ENCODE measurements at places on chromosomes 16 and 17. TPM values are rescaled to one million over a fixed set of nuclear protein-coding genes. Genes with fewer than 3 reads are reported as not detected.

DNA sequence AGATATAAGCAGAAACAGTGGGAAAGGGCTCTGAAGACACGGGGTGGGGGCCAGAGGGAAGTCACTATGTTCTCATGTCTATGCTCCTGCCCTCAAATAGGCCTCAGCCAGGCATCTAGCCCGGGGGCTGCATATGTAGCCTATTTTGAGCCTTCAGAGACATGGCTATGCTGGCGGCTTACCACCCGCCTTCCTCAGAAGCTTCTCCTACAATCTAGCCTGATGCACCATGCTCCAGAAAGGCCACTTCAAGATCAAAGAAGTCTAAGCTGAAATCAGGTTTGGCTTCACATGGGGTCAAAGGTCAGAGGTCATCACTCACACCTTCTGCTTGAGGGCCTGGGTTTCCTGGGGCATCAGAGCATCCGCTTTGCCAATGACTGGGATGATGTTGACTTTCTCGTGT is 1.6 kb downstream of the SEPTIN1 start:
- no peak for DNase-seq

DNA sequence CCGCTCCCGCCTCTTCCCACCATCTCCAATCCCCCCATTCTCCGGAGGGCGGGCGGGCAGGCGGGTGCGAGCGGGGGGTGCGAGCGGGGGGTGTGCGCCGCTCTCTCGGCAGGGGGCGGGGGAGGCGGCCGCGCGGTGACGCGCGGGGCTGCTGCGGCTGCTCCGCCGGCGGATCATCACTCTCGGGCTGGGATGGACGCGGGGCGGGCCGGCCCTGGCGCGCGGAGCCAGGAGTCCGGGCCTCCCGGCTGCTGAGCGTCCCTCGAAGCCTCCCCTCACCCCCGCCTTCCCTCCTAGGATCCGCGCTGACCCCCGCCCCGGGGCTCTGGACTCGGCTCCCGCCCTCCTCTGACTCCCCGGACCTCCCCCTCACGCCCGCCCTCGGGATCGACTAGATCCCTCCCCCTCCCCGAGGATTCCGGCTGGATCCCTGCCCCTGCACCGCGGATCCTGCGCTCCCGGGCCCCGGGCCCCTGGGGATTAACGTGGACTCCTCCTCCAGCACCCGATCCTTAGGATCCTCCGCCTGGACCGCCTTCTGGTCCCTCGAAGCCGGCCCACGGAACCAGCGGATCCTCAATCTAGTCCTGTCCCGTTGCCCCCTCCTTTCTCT is 946 bp upstream of the TMEM256 start:
- DNase-seq = peak; percentile 35

DNA sequence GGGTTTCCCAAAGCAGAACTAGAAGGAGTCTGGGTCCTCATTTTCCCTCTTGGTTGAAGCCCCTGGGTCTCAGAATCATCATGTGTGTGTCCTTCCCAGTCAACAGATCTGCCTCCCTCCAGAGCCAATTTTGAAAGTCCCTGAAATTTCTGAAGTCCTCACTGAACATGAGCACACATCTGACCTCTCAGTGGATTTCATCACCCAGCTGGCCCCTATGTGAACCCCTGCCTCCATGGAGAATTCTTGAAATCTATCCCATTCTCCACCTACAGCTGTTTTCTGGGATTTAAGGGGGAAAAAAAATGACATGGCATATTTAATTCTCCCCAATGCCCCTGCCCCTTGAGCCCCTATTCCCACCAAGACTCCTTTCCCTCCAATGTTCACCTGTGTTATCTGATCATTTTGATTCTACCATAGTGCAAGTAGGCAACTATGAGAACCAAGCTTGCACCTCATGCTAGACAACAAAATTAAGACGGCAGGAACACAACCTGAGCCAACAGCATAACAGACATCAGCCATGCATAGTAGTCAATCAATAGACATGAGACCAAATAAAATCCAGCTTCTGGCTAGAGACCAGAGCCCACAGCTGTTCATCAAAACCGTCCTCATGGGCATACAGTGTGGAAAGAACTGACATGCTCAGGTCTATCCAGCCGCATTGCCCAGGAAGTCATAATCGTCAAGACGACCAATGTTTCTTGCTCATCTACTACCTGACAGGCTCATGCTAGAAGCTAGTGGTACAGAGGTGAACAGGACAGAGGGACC is 14.9 kb downstream of the SOX9 start:
- no peak for DNase-seq

GRCh38 chr17:10349403-10349802 is 23.4 kb downstream of the MYH13 start:
- no peak for DNase-seq

The HLF gene
- total RNA-seq = 53.1 TPM

The GAS2L2 gene
- not detected for total RNA-seq

- DNase-seq = no peak
Observed at GRCh38 chr16:82657239-82657638, 30.5 kb downstream of the CDH13 start.

The CYB5B gene
- total RNA-seq = 61.5 TPM

The TIMP2 gene
- 133 TPM for total RNA-seq

DNA sequence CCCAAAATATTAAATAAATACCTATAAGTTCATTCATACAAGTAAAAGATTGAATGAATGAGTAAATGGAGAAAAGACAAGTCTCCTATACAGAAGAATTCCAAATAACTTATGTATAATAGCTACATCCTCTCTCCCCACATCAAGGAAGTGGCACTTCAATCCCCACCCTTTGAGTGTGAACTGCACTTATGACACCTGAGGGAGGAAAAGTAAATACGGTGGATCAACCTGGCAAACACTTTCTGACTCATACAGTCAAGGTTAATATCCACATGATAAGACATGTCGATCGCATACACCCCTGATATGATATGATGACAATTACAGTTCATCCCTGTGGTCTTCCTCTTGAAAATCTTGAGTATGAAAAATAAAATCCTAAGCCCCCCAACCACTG is 18.0 kb downstream of the SLFN12L start:
- no peak for DNase-seq

DNA sequence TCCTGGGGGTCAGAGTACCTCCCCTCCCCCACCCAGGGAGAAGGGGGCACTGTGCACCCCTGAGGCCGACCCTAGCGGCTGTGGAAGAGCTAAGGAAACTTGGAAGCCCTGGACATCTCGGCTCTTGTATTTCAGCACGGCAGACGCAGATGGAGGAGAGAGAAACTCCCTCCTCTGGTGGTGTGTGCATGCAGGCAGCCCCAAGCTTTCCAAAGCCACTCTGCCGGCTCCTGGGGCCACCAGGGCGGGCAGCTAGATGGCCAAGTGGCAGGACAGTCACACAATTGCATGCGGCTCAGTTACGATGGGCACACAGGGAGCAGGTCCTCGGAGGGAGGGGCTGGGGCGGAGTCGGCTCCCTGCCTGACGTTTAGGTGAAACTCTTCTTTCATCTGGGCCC is 195.5 kb downstream of the RBFOX3 start:
- no peak for DNase-seq

The KANSL1 gene
- total RNA-seq = 116 TPM

The C16orf54 gene
- 0.40 TPM for total RNA-seq

The SOX15 gene
- not detected for total RNA-seq

The TVP23A gene
- total RNA-seq = 0.45 TPM

DNA sequence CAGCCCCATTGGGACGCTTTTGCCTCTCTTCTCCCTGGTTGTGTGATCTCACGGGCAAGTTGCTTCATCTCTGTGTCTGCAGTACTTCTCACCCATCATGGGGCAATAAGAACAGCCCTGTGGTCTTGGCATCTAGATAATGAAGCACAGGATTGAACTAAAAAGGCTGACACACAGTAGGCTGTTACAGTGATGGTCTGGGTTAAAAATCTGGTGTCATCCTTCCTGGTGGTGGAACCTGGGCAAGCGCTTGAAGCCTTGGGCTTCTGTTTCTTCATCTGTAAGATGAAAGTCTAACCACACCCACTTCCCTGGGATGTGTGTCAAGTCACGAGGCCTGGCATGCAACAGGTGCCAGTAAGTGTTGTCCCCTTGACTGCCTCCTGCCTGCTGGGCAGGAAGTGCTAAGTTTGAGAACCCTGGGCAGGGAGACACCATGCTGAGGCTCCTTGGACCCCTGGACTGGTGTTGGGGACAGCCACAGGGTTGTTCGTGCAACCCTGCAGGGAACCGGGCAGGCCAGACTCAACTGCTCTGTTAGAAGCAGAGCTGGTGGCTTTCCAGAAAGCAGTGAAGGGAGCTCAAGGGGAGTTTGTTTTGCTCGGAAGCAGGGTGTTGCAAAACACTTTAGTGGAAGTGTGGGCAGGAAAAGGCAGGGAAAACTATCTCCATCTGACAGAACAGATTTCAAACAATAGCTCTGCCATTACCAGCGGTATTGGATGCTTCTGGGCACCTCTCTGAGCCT is 5.9 kb upstream of the MAP2K3 start:
- peak; percentile 77 for DNase-seq

The SPEM2 gene
- total RNA-seq = not detected

DNA sequence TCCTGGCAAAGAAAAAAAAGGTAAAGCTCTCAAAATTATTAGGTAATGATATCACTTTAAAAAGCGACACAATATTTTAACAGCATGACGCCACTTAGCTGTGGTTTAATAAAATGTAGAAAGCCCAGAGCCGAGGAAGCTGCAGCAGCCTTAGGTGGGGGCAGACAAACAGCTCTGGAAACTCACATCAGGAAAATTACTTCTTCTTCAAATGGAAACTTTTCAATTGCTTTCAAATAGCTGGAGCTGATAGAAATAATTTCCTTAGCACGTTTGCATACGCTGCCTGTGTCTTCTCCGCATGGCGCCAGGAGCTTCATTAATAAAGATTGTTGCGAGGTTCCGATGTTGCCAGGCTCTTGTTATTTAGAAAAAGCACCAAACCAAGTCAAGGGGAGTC is 835.3 kb upstream of the EEF2KMT start:
- DNase-seq = no peak

DNA sequence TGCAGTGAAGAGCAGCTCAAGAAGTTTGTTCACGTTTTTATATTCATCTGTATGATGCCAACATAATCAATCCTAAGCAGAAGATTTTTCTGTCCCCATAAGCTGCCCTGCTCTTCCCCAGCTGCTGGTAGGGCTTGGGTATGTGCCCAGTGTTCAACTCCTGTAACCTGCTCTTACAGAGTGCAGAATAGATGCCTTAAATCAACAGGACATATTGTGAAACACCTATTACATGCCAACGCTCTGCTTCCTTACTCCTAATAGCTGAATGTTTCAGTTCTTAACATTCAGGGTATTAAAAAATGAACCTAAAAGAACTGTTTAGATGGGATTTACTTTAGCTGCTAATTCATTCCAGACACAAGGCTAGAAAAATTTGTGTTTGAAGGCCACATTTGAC is 190.9 kb downstream of the HS3ST3A1 start:
- DNase-seq = peak; percentile 79

- no peak for DNase-seq
Observed at GRCh38 chr17:66398617-66399016, 96.2 kb downstream of the PRKCA start.

The TPSG1 gene
- total RNA-seq = not detected

DNA sequence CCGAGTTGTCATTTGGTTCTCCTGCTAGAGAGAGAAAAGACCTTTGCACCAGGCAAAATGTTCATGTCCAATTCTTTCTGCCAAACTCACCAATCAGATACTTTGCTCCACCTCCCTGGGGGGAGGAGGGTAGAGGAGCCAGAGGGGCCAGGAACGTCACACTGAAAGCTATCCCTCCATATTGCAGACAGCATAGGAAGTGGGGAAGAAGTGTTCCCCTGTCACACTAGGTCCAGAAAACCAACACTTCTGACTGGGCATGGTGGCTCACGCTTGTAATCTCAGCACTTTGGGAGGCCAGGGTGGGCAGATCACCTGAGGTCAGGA is 9.5 kb downstream of the HSD17B2 start:
- no peak for DNase-seq

The HES7 gene
- not detected for total RNA-seq

The CSH1 gene
- not detected for total RNA-seq

- no peak for DNase-seq
Observed at GRCh38 chr17:9865586-9865985, 39.5 kb downstream of the RCVRN start.

The PGAP3 gene
- total RNA-seq = 62.6 TPM

DNA sequence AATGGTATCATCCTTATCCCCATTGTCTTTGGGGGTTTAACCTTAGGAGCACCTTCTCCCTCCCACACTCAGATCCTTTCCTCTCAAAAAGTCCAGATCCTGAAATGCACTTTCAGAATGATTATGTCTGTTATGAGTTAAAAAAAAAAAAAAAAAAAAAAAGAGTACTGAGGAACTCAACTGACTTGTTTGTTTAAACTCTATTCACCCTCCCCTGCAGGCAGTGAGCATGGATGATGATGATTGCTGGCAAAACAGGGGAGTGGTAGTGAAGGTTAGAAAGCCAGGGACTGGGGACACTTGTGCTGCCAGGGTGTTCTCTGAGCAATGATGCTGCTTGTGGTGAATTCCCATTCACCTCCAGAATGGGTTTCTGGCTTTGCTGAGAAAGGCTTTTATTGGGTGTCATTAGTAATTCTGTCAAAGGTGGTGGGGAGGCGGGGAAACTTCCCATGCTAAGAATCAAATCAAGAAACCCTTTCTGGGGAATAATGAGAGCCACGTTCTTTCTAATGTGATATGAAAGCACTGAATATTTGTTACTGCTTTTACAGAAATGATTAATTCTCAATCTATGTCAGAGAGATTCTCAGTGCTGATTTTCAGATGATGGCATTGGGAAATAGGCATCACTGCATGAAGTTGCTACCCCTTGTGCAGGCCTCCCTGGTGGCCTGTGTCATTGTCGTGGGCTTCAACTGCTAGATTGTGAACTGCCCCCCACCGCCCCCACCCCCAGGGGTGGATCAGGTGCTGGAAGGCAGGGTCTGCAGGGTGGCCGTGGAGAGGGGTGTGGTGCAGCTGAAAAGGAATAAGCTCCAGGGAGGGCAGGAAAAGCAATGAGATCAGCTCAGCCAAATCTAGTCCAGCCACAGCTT is 14.1 kb downstream of the CCL4 start:
- DNase-seq = no peak

GRCh38 chr16:46947900-46948547 is 25.4 kb downstream of the DNAJA2 start:
- peak; percentile 7 for DNase-seq

DNA sequence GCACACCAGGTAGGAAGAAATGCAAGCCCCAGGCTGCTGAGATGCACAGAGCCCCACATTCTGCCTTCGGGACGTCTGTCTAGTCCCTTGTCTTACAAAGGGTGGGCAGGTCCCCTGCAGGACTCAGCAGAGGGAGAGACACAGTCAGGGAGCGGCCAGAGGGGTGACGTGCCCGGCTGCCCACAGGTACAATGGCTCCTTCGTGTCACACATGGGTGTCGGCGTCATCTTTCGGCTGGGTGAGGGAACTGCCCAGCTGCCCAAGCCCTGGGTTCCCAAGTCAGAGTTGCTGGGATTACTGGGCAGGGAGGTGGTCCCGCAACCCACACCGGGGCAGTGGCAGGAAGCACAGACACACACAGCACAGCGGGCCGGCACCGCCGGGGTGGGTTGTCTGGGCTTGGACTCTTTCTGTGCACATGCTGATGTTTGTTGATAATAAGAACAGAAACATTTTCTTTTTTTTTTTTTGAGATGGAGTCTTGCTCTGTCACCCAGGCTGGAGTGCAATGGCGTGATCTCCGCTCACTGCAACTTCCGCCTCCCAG is 80.6 kb downstream of the JPH3 start:
- DNase-seq = no peak

The ST6GALNAC1 gene
- 7.0 TPM for total RNA-seq

Data from thyroid gland (tissue), 4 donors.